Tracheal epithelial cell (primary cell): ENCODE measurements at places on chromosomes 1 and 21. TPM values are rescaled to one million over a fixed set of nuclear protein-coding genes. Genes with fewer than 3 reads are reported as not detected.

TBX19 gene
- 0.85 and 0.96 TPM in 2 replicates for total RNA-seq

ALX3 gene
- not detected in 2 replicates for total RNA-seq

CBR3 gene
- total RNA-seq, result 1.3 and 1.7 TPM in 2 replicates

MNDA gene
- not detected in 2 replicates for total RNA-seq

OR6N1 gene
- total RNA-seq, result not detected in 2 replicates

NRDC gene
- total RNA-seq, result 61.2 and 88.0 TPM in 2 replicates

FRRS1 gene
- 25.8 and 49.2 TPM in 2 replicates for total RNA-seq

NEXN gene
- total RNA-seq, result 0.21 and 0.48 TPM in 2 replicates
